ENCODE measurements at places on chromosomes 11 and 22.

DNA sequence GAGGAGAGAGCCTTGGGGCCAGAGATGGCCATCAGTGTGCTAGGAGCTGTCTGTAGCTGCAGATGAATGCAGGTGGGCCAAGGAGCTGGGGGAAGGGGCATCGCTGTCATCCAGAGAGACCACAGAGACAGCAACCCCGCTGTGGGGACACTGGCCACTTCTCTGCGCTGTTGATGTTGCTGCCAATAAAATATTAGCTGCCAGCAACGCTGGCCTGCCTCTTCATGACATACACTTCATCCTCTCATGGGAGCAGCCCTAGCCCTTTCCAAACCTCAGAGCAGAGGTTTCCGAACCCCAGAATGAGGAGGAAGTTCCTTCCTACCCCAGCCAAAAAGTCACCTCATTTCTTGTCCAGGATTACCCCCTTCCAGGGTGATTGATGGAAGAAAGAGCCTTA lies 106.2 kb downstream of the PARVA start:
- no peak for DNase-seq
- no peaks in the 10 kb centered on the region for H3K36me3 ChIP-seq
- no peak overlapping the region for H3K4me3 ChIP-seq
- no peaks in the 10 kb centered on the region for H3K4me1 ChIP-seq
- no peak overlapping the region for H3K27ac ChIP-seq

DNA sequence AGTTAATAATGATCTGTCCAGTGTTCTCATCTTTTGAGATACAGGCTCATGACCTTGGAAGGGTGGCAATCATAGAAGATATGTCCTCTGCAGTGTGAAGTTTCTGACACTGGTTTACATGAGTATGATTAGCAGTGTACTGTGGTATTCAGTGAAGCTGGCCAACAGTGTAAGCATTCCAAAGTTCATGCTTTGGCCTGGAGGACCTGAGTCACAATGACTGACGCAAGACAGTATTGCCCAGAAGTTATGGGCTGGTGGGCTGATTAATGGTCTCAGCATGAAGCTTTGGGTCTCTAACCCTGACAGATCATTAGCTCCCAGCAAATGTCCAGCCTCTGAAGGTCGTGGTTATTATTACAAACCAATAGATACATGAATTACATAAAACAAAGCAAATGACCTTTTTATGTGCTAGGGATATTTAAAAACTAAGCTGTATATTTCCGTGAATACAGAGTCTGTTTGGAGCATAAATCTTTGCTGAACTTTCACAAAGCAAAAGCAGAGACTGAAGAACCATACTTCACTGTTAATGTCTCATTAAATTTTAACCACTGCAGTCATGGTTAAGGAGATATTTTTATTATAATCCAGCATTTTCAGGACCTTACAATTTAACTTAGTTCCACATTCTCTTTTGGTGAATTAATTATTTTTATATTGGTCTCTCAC lies 28.3 kb upstream of the USP47 start:
- H3K36me3 ChIP-seq, result no peaks in the 10 kb centered on the region
- peak; percentile 5 for DNase-seq
- H3K4me1 ChIP-seq, result peaks cover 14% of the 10 kb centered on the region
- H3K27me3 ChIP-seq, result no peaks in the 10 kb centered on the region
- H3K4me3 ChIP-seq, result no peak overlapping the region
- H3K27ac ChIP-seq, result peak overlapping the region; percentile 71

DNA sequence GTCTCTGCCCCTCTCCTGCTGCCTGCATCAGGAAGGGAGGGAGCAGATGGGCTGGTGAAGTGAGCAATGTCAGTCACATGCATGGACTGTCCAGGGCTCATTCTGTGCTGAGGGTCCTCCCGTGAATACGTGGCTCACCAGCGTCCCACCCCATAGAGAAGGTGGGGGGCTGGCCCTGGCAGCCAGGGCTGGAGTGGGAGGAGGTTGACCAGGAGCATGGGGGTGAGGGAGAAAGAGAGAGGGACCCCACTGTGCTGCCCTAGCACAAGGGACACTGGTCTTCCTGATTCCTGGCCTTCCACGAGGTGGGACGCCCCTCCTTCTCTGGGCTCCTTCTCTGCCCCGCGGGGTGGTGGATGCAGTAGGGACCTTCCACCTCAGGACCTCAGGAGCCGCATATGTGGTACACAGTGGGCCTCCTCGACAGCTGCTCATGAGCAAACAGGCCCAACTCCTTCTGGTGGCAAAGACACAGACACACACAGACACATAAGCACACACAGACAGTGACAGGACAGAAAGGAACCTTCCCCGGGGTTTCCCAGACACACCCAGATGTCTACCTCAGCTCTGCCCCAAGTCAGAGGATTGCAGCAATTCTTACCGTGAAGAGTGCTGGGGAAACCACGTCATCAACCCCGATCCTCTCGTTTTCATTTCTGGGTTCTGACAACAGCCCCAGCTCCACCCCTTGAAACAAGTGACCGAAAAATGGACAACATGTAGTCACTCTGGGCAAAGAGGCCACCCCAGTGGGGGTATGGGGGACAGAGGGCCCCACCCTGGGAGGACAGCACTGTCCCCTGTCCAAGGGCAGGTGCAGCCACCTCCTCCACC lies 3.6 kb upstream of the APOBEC3A start:
- no peak overlapping the region for H3K27ac ChIP-seq
- peak; percentile 48 for DNase-seq
- peaks cover 26% of the 10 kb centered on the region for H3K4me1 ChIP-seq
- no peaks in the 10 kb centered on the region for H3K27me3 ChIP-seq
- H3K4me3 ChIP-seq, result no peak overlapping the region

DNA sequence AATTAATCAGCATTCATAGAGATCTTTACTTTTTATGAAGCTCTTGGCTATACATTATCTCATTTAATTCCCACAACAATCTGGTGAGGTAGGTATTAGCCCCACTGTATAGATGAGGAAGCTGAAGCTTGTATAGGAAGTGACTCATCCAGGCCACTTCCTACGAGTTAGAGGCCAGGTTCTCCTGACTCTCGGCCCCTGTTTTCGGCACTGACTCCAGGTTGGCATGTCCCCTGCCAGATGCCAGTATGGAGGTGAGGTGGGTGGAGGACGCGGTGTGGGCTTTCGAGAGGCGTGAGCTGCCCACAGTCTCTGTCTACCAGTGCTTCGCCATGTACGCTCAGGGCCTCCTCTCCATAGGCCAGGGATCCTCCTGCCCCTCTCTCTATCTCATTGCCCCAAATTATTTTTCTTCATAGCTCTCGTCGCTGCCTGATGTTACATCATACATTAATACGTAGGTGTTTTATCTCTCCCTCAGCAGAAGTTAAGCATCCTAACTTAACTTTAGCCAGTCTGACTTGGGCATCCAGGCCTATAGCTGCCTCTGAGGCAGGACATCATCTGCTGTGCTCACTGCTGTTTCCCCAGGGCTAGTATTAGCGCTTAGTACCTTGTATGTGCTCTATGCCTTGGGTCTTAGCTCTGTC lies 9.0 kb downstream of the DGAT2 start:
- no peak overlapping the region for H3K4me3 ChIP-seq
- H3K27ac ChIP-seq, result no peak overlapping the region
- H3K27me3 ChIP-seq, result no peaks in the 10 kb centered on the region
- no peaks in the 10 kb centered on the region for H3K36me3 ChIP-seq
- no peak for DNase-seq

- no peaks in the 10 kb centered on the region for H3K36me3 ChIP-seq
- no peaks in the 10 kb centered on the region for H3K4me1 ChIP-seq
- H3K4me3 ChIP-seq, result no peak overlapping the region
- DNase-seq, result no peak
- peaks cover 99% of the 10 kb centered on the region for H3K27me3 ChIP-seq
Observed at GRCh38 chr11:134613646-134614045, 201.6 kb upstream of the B3GAT1 start.

DNA sequence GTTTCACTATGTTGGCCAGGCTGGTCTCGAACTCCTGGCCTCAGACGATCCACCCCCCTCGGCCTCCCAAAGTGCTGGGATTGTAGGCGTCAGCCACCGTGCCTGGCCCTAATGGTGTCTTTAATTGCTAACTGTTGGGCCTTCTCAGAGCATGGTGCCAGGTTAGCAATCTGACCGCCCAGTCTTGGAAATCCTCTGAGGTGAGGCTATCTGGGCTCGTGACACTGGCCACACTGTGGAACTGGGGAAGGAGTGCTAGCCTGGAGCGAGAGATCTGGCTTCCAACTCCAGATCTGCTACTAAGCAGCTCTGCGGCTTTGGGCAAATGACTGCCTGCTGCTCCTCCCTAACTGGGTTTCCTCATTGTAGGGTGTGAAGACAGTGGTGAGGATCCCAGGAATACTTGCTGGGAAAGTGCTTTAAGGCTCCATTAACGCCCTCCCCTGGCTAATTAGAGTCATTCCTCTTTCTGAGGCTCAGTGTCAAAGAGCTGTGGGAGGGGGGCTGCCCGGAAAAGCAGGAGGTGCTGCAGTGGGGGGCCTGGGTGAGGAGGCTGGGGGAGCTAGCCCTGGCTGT lies 35.4 kb downstream of the CHRDL2 start:
- H3K36me3 ChIP-seq, result no peaks in the 10 kb centered on the region
- peaks cover 25% of the 10 kb centered on the region for H3K4me1 ChIP-seq
- H3K27me3 ChIP-seq, result no peaks in the 10 kb centered on the region
- DNase-seq, result no peak

- H3K4me1 ChIP-seq, result no peaks in the 10 kb centered on the region
- H3K36me3 ChIP-seq, result no peaks in the 10 kb centered on the region
- no peak overlapping the region for H3K27ac ChIP-seq
- DNase-seq, result no peak
- no peak overlapping the region for H3K4me3 ChIP-seq
Observed at GRCh38 chr22:20012741-20013331, 3.8 kb downstream of the ARVCF start.

GRCh38 chr11:106086135-106086534 lies 8.7 kb downstream of the AASDHPPT start:
- 0 out of 2 replicates have a peak overlapping the region, but pooled peaks have one; percentile 6 for H3K27ac ChIP-seq
- no peaks in the 10 kb centered on the region for H3K27me3 ChIP-seq
- DNase-seq, result no peak

DNA sequence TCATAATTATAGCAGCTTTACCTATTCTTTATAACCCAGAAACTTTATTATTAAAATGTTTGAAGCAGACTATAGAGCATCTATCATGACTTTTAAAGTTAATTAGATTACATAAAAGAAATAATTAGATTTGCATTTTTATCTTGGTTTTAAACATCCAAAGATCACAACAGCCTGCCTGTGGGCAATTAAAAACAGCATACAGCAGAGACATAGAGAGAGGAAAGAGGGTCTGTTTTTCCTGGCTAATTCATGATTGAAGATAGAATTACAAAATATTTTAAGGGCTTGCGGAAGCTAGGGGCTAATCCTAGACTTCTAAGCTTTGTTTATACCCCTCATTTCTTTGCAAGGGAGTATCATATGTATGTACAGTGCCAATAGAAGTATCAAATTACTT lies 178.1 kb downstream of the SOX6 start:
- no peaks in the 10 kb centered on the region for H3K27me3 ChIP-seq
- H3K4me3 ChIP-seq, result no peak overlapping the region
- DNase-seq, result no peak
- no peak overlapping the region for H3K27ac ChIP-seq
- H3K36me3 ChIP-seq, result no peaks in the 10 kb centered on the region

GRCh38 chr11:68840661-68841653 lies 759 bp downstream of the CPT1A start:
- H3K4me3 ChIP-seq, result peak overlapping the region; percentile 56
- peaks cover 35% of the 10 kb centered on the region for H3K4me1 ChIP-seq
- H3K27ac ChIP-seq, result peak overlapping the region; percentile 88

- no peaks in the 10 kb centered on the region for H3K36me3 ChIP-seq
- peaks cover 99% of the 10 kb centered on the region for H3K27me3 ChIP-seq
- DNase-seq, result no peak
- no peak overlapping the region for H3K4me3 ChIP-seq
- H3K27ac ChIP-seq, result no peak overlapping the region
Observed at GRCh38 chr11:62169935-62170334, 20.1 kb upstream of the SCGB1D1 start.

DNA sequence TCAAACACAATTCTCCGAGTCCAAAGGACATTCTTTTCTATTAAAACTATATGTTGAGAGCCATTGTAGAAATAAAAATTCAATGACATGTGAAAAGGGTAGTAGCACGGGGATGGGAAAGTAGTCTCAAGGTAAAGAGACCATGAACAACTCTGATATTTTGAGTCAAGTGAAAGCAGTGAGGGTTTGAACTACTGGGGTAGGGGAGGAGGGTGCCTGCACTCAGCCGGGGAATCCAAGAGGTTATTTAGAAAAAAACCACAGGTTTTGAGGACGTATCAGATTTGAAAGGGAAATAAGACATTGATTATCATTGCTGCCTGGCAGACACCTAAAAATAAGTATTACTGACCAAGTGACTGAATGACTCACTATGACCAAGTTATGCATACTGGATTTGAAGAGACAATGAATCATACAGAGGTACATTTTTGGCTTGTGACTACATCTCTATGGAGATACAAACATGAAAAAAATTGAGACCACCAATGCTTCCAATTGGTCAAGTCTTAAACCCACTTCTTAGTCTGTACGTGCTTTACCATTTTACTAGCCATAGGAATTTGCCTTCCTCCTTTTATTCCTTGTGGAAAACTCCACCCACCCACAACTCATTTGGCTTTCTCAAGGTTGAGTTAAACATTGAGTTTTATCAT lies 2.2 kb upstream of the OR52H1 start:
- H3K4me3 ChIP-seq, result no peak overlapping the region
- DNase-seq, result no peak
- no peaks in the 10 kb centered on the region for H3K27me3 ChIP-seq
- H3K36me3 ChIP-seq, result no peaks in the 10 kb centered on the region

DNA sequence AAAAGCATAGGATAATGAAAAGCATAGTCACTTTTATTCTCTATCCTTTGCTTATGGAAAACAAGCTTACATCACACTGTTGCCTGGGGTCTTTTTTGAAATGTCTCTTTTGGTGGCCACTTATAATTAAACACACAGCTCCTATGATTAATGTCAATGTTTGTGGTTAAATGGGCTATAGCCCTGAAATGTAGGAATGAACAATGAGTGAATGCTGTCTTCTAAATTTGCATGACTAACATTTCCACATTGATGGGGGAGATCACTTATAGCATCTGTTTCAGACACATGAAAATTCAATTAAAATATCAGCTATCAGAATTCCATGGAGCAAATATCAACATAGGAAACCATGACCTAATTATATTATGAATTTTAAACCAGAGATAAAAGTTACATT lies 171.4 kb upstream of the FAT3 start:
- H3K4me1 ChIP-seq, result 0 out of 2 replicates have a peak, but pooled peaks cover 8% of the 10 kb centered on the region
- H3K4me3 ChIP-seq, result no peak overlapping the region
- no peaks in the 10 kb centered on the region for H3K36me3 ChIP-seq
- no peaks in the 10 kb centered on the region for H3K27me3 ChIP-seq
- no peak overlapping the region for H3K27ac ChIP-seq
- DNase-seq, result no peak

- no peak overlapping the region for H3K4me3 ChIP-seq
- H3K27me3 ChIP-seq, result no peaks in the 10 kb centered on the region
- peak overlapping the region; percentile 96 for H3K27ac ChIP-seq
- H3K36me3 ChIP-seq, result peaks cover 36% of the 10 kb centered on the region
- peaks cover 51% of the 10 kb centered on the region for H3K4me1 ChIP-seq
- DNase-seq, result peak; percentile 35
Observed at GRCh38 chr11:122804796-122805195, 33.5 kb upstream of the CRTAM start.

- no peak overlapping the region for H3K4me3 ChIP-seq
- DNase-seq, result no peak
- no peaks in the 10 kb centered on the region for H3K27me3 ChIP-seq
- no peaks in the 10 kb centered on the region for H3K4me1 ChIP-seq
- H3K36me3 ChIP-seq, result no peaks in the 10 kb centered on the region
Observed at GRCh38 chr22:18978506-18978905, 42.4 kb upstream of the PRODH start.

GRCh38 chr11:133636711-133637355 lies 104.5 kb upstream of the OPCML start:
- no peak overlapping the region for H3K27ac ChIP-seq
- H3K36me3 ChIP-seq, result no peaks in the 10 kb centered on the region
- no peaks in the 10 kb centered on the region for H3K4me1 ChIP-seq
- DNase-seq, result no peak
